Pons (tissue), 1 donor: ENCODE measurements at places on chromosomes 2 and 18.
A peak's percentile ranks its signal among the peaks of the same experiment; 100 is the strongest.

GRCh38 chr2:141923657-141924056 lies 207.2 kb downstream of the LRP1B start:
- no peak for DNase-seq

DNA sequence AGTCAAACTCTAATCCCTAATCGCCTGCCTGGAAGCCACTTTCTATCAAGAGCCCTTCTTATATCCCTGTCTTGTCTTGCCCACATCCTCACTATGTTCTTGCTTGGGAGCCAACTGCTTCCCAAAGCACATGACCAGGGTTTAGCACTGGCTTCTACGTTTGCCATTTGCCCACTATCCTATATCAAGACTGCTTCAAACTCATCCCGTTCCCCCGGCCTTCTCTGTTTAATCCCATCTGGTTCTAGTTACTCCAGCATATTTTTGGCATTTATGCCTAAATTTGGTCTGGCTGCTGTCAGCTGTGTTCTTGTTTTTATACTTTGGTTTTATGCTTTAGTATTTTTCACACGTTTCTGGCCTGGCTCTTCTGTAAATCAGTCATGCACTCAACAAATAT lies 40.2 kb downstream of the POLR1A start:
- no peak for DNase-seq

DNA sequence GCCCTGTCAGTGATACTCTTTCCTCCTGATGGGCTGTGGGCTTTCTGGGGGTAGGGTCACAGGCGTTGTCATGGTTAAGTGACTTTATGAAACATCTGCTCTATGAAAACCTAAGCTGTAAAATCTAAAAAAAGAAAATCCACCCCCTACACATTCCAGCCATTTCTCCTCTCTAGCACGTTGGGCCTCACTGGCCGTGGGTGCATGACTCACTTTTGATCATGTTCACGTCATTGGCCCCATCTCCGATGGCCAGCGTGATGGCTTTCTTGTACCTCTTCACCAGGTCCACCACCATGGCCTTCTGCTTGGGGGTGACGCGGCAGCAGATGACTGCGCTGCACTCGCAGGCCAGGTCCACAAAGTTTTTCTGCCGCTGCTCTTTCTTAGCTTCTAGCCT lies 39.3 kb upstream of the NARS1 start:
- no peak for DNase-seq

- no peak for DNase-seq
Measured at GRCh38 chr2:2646433-2647051, 315.5 kb upstream of the MYT1L start.

GRCh38 chr2:213787869-213788268 lies 503.6 kb downstream of the SPAG16 start:
- DNase-seq: no peak

DNA sequence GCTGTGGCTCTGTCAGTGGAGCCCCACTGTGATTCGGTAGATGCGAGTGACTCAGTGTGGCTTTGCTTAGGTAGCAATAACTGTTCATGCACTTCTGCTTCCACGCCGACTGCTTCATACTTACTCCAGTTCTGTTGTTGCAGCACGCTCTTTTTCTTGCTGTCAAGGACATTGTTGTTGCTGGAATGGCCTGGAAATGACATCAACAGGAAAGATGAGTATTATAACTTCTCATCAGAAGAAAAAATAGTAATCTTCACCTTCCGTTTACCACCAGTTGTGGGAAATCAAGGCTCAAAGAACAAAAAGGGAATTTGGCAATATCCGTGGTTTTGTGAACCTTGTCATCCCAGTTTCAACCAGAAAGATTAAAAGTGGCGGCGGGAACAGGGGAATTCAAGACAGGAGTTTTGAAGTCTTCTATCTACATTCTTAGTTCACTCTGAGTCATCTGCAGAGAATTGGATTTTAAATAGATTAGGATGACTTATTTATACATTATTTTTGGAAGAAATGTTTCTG lies 8.3 kb downstream of the TM4SF20 start:
- no peak for DNase-seq

DNA sequence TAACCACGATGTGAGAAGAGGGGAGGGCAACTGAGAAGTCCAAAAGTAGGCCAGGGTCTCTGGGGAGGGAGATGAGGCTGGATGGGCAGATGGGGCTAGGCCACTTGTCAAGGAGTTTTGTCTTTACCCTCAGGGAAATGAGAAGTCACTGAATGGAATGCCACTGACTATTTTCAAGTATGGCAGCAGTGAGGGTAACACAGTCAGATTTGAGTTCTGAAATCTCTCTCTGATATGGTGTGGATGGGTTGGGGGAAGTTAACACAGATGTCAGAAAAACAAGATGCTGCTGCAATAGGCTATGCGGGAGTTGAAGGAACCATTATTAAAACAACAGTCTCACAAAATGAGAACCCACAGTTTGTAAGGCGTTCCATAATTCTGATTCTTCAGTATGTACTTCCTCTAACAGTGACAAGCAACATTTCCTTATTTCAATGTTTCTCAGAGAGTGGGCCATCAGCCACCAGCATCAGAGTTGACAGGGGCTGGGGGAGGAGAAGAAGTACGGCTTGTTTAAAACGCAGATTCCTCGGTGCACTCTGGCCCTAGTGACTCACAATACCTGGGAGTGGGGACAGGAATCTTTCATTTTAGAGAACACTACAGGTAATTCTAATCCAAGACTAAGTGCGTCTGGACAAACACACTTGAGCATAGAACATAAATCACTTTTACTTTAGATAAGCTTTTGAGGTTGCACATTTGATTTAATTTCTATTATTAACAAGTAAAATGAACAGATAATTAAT lies 301.5 kb upstream of the LYPD1 start:
- DNase-seq: no peak

DNA sequence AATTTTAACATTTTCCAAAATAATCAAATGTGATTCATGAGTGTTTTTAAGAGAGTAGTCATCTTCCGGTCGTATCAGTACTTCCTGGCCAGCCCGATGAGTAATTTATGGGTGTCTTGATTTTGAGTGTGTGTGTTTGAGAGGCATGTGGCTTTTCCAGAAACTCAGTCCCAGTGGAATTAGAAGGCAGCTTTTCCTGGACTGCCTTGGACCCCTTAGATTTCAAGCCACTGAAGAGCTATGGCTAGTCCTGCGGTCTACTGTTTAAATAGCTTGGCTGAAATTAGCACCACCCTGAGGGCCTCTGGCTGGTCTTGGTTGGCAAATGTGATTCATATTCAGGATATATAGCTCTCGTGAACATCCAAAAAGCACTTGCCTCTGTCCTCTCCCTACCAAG lies 59.4 kb downstream of the HK2 start:
- DNase-seq: no peak

DNA sequence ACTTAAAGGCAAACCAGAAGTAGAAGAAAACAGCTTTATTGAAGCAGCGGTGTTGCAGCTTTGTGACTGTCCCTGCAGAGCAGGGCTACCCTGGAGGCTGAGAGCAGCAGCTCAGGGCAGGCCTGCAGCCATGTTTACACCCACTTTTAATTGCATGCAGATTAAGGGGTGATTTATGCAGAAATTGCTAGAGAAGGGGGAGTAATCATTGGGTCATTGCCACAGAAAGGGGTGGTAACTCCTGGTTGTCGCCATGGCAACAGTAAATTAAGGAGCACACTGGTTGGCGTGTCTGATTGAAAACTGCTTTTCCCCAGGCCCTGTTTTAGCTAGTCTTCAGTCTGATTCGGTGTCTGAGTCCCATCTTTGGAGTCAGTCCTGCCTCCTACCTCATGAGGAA lies 195.4 kb upstream of the HDAC4 start:
- no peak for DNase-seq

GRCh38 chr2:88857951-88858411 lies 166.5 kb downstream of the RPIA start:
- DNase-seq: peak; percentile 7

GRCh38 chr2:21443494-21444105 lies 319.8 kb downstream of the TDRD15 start:
- no peak for DNase-seq

DNA sequence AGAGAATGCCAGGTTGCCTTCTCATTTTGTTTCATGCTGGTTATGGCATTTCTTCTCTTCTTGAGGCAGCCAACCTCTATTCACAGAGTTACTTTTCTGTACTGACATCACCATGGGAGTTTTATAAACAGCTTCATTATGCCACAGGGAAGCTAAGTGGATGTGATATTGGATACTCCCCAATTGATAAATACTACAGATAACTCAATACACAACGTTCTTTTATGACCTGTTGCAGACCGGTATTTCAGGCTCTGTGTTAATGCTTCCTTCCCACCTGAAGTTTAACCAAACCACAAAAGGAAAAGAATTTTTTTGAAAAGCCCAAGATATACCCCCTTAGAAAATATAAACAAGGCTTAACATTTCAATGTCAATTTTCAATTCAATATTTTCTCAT lies 258.3 kb upstream of the SOX11 start:
- DNase-seq: no peak

GRCh38 chr2:152701198-152701597 lies 16.1 kb downstream of the PRPF40A start:
- no peak for DNase-seq

DNA sequence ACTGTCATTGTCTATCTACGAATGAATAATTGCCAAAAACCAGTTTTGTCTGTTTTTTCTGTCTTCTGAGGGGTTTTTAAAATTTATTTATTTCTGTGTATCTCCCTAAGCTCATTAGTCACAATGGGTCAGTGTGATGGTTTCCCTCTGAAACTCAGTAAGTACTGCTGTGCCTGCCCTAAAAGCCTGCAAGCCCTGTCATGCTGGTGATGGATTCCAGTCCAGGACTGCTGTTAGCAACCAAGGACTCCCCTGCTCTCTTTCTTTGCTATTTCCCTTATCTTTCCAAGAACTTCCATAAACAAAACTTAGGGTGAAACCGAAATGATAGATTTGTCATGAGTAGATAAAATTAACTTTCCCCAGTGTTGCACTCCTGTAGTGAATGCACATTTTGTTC lies 11.8 kb upstream of the DSG2 start:
- DNase-seq: no peak
